Stimulated activated CD8-positive, alpha-beta memory T cell treated with anti-CD3 and anti-CD28 coated beads, Interleukin-7, amount 100 ng/mL, for 1 hour (primary cell): ENCODE measurements at places on chromosomes 5 and 9.

- no peak for DNase-seq
Measured at GRCh38 chr5:115079924-115080623, 89.6 kb downstream of the TRIM36 start.

DNA sequence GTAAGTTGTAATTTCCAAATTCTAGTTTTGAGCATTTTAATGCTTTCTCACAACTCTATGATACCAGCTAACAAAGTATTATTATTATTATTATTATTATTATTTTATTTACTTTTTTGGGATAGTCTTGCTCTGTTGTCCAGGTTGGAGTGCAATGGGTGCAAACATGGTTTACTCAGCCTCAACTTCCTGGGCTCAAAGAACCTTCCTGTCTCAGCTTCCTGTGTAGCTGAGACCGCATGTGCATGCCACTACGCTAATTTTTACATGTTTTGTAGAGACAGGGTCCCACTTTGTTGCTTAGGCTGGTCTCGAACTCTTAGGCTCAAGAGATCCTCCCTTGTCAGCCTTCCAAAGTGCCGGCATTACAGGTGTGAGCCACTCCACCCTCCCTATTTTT is 27.0 kb downstream of the LRRC70 start:
- no peak for DNase-seq

DNA sequence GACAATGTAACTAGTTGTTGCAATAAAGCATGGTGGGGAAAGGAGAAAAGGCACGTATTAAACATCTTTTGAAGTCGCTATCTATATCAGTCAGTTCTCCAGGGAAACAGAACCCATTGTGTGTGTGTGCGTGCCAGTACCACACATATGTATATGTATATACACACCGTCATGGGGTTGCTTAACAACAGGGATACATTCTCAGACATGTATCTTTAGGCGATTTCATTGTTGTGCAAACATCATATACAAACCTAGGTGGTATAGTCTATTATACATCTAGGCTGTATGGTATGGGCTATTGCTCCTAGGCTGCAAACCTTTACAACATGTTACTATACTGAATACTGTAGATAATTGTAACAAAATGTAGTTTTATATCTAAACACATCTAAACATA is 2.3 kb downstream of the CDKN2B-AS1 start:
- DNase-seq = no peak

- no peak for DNase-seq
Measured at GRCh38 chr9:113520109-113520642, 56.6 kb downstream of the RGS3 start.

DNA sequence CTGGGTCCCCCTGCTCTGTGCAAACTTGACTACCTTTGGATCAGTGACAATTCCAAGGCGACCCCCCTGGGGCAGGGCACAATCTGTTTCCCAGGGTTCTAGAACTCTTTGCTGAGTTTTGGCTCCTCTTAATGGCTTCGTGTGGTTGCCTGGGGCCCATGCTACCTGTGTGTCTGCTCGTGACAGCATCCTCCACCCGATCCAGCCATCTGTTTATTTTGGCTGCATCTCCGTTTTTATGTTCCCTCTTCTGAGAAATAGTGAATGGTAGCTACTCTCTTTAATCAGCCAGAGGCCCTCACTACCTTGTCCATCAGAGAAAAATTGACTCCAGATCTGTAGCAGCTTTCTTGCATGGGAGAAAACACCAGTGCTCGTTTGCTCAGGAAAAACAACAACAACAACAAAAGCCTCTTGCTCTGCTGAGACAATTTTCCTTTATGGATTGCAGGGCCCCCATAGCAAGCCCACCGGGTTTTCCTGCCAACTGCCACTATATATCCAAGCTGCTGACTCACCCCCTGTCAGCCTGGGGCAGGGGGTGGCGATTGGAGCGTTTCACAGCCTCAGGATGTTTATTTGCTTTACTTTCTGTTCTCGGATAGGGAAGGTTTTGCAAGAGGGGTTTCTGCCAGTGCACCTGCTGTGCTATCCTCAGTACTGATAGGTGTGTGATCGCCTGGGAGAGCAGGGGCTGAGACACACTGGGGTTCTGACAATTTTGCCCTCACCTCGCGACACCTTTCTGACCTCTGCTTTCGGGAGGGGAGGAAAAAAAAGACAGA is 607.8 kb downstream of the BNC2 start:
- DNase-seq = no peak
